ENCODE measurements at places on chromosomes 16 and 17. TPM values are rescaled to one million over a fixed set of nuclear protein-coding genes. Genes with fewer than 3 reads are reported as not detected.
A peak's percentile ranks its signal among the peaks of the same experiment; 100 is the strongest.

DNA sequence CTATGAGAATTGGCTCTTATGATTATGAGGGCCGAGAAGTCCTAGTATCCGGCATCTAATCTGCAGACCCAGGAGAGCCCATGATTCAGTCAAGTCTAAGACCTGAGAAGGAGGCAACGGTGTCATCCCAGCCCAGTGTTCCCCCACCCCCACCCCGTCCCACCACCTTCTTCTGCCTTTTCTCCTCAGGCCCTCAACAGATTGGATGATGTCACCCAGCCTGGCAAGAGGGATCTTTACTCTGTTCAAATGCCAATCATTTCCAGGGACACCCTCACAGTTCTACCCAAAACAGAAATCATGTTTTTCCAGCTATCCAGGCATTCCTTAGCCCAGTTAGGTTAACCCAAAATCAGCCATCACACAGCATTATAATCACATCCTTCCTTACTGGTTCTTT, 10.0 kb upstream of the GAA start:
- no peak overlapping the region for H3K27ac ChIP-seq
- no peak for DNase-seq
- H3K36me3 ChIP-seq: no peaks in the 10 kb centered on the region
- no peaks in the 10 kb centered on the region for H3K4me1 ChIP-seq

DNA sequence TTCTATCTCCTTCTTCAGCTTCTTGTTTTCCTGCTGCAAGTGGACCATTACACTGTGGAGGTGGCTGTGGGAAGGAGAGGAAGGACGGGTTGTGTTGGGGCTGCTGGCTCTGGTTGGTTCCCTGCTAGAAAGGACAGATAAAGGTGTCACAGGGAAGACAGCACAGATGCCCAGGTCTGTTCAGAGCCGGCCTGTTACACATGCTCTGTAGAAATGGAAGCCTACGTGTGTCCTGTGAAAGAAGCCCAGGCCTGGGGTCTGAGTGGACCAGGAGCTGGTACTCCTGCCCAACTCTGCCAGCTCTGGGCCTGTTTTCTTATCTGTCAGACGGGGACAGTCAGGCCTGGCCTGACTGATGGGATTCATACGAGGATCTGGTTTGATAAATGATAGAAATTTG, 26.4 kb downstream of the DHX38 start:
- no peaks in the 10 kb centered on the region for H3K4me1 ChIP-seq
- H3K27ac ChIP-seq: no peak overlapping the region
- no peaks in the 10 kb centered on the region for H3K36me3 ChIP-seq
- no peak overlapping the region for H3K4me3 ChIP-seq

DNA sequence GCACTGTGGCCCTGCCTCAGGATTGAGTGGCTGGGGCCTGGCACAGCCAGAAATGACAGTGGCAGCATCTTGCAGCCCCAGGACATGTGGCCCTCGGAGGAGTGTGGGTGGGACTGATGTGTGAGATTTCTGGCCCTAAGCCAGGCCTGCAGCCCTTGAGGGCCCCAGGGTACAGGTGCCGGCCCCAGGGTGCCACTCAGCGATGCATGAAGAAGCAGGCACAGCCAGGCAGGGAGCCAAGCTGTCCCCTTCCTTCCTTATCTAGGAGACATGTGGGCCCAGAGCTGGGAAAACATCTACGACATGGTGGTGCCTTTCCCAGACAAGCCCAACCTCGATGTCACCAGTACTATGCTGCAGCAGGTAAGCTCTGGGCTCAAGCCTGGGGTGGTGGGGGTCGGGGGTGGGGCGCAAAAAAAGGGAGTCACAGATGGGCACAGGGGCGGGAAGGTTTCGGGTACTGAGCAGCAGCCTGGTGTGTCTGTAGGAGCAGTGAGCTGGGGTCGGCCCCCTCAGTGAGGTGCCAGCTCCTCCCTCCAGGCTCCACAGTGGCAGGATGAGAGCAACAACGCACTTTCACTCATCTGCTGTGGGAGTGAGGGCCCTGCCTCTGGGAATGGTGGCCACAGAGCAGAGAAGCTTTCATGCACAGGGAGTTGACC, 4.1 kb downstream of the ACE start:
- H3K4me3 ChIP-seq: no peak overlapping the region
- H3K27me3 ChIP-seq: peaks cover 6% of the 10 kb centered on the region
- H3K4me1 ChIP-seq: peaks cover 19% of the 10 kb centered on the region
- H3K27ac ChIP-seq: no peak overlapping the region
- DNase-seq: no peak

DNA sequence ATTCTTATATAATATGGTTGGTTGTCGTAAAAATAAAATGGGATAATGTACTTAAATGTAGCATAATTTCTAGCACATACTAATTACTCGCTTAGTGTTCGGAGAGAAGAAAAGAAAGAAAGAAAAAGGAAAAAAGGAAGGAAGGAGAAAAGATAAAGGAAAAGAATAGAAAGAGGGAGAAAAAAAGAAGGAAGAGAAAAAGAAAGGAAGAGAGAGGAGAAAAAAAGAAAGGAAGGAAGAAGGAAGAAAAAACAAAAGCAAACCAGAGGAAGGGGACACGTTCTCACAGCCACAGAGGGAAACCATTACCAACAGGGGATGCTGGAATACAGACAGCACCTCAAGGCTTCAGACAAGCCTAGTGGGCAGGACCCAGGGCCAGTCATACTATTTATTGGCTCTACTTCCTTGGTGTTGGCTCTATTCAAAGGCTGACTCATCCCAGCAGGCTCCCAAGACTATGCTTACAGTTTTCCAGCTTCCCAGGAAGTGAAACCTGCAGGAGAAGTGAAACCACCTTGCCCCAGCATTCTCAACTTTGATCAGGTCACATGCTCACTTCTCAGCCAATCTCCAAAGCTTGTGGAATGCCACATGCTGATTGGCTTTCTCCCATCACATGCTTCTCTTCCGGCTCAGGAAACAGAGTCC, 273.5 kb upstream of the IRX5 start:
- no peaks in the 10 kb centered on the region for H3K36me3 ChIP-seq
- no peak overlapping the region for H3K27ac ChIP-seq
- H3K4me1 ChIP-seq: no peaks in the 10 kb centered on the region
- peak; percentile 69 for DNase-seq
- no peaks in the 10 kb centered on the region for H3K27me3 ChIP-seq

DNA sequence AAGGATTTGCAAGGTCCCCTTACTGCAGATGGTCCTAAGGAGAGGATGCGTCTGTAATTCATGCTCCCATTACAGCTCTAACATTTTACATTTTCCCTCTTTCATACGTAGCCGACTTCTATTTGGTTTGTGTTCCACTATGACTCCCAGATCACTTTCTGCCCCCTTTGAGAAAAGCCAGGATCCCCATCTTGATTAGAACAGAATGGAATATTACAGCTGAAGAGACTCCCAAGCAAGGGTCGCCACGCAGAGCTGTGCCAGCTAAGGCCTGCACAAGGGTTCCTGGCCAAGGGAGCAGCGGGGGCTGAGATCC, 3.4 kb upstream of the CDT1 start:
- H3K27ac ChIP-seq: no peak overlapping the region
- H3K4me3 ChIP-seq: no peak overlapping the region
- no peaks in the 10 kb centered on the region for H3K27me3 ChIP-seq
- DNase-seq: no peak
- H3K4me1 ChIP-seq: peaks cover 17% of the 10 kb centered on the region
- H3K36me3 ChIP-seq: no peaks in the 10 kb centered on the region

- H3K4me3 ChIP-seq: no peak overlapping the region
- peaks cover 8% of the 10 kb centered on the region for H3K36me3 ChIP-seq
- no peak for DNase-seq
- no peak overlapping the region for H3K27ac ChIP-seq
- H3K4me1 ChIP-seq: no peaks in the 10 kb centered on the region
Measured at GRCh38 chr16:74950511-74950910, 34.4 kb downstream of the WDR59 start.

GRCh38 chr16:88770461-88771293, 14.3 kb downstream of the PIEZO1 start:
- peaks cover 78% of the 10 kb centered on the region for H3K4me1 ChIP-seq
- H3K4me3 ChIP-seq: peak overlapping the region; percentile 2
- peak; percentile 80 for DNase-seq
- H3K27me3 ChIP-seq: no peaks in the 10 kb centered on the region
- peak overlapping the region; percentile 78 for H3K27ac ChIP-seq
- H3K36me3 ChIP-seq: no peaks in the 10 kb centered on the region

- no peak overlapping the region for H3K4me3 ChIP-seq
- no peaks in the 10 kb centered on the region for H3K36me3 ChIP-seq
- peaks cover 24% of the 10 kb centered on the region for H3K27me3 ChIP-seq
- peaks cover 3% of the 10 kb centered on the region for H3K4me1 ChIP-seq
- no peak overlapping the region for H3K27ac ChIP-seq
Measured at GRCh38 chr17:61508912-61509311, 56.7 kb downstream of the TBX4 start.

DNA sequence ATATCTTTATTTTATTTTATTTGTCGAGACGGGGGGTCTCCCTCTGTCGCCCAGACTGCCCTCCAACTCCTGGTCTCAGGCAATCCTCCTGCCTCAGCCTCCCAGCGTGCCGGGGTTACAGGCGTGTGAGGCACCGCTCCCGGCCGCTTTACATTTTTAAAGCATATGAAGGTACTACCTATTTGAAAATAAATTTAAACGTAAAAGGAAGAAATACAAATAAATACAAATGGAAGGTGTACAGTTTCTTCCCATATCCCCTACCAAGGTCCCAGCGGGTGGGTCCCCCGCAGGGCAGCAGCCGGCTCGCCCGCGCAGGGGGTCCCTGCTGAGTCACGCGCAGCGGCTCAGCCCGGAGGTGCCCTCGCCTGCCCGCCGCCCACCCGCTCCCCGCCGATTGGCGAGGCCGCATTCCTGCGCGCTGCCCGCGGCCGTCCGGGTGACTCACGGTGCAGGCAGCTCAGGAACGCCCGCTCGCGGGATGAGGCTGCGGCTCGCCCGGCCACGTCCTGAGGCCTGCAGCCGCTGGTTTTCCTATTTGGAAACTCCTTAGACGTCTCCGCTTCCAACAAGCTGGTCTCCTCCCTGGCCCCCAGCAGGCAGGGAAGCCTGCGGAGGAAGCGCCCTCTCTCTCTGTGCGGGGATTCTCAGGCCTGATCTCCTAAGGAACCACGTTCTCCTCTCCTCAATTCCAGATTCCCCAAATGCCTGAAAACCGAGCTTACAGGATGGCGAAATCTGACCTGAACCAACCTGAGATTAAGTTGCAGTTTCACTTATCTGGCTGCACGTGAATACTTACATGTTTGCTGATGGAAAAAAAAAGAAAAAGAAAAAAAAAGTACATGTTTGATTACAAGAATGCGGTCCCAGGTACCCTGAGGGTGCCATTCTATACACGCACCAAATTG, 54.8 kb upstream of the MAP3K14 start:
- H3K36me3 ChIP-seq: no peaks in the 10 kb centered on the region
- H3K4me3 ChIP-seq: no peak overlapping the region
- H3K27ac ChIP-seq: peak overlapping the region; percentile 90
- no peaks in the 10 kb centered on the region for H3K27me3 ChIP-seq

GRCh38 chr16:68798398-68798797, 44.9 kb upstream of the TANGO6 start:
- no peaks in the 10 kb centered on the region for H3K36me3 ChIP-seq
- H3K4me1 ChIP-seq: peaks cover 18% of the 10 kb centered on the region
- no peaks in the 10 kb centered on the region for H3K27me3 ChIP-seq
- H3K4me3 ChIP-seq: no peak overlapping the region
- no peak for DNase-seq

- no peaks in the 10 kb centered on the region for H3K36me3 ChIP-seq
- peak overlapping the region; percentile 7 for H3K27ac ChIP-seq
- H3K4me1 ChIP-seq: no peaks in the 10 kb centered on the region
Measured at GRCh38 chr16:79703066-79703465, 102.5 kb upstream of the MAF start.

The NUDT7 gene
- total RNA-seq: 3.5 TPM

The SHCBP1 gene
- total RNA-seq: 3.4 TPM

The SLC5A11 gene
- total RNA-seq: not detected

The FMNL1 gene
- total RNA-seq: 4.7 TPM

The FSCN2 gene
- total RNA-seq: 8.0 TPM

The ADCY9 gene
- 11.4 TPM for total RNA-seq

The IL17C gene
- 0.36 TPM for total RNA-seq

The LAT gene
- 3.3 TPM for total RNA-seq

The PPP1R27 gene
- total RNA-seq: 0.65 TPM

Data from astrocyte (in vitro differentiated cells and primary cell).